ENCODE measurements at places on chromosomes 4 and X.

- no peak for DNase-seq
Observed at GRCh38 chrX:96464880-96465558, 219.6 kb upstream of the DIAPH2 start.

- no peak for DNase-seq
Observed at GRCh38 chr4:80070880-80071603, 2.0 kb downstream of the ANTXR2 start.

- DNase-seq, result no peak
Observed at GRCh38 chr4:182895791-182896292, 21.3 kb downstream of the DCTD start.

DNA sequence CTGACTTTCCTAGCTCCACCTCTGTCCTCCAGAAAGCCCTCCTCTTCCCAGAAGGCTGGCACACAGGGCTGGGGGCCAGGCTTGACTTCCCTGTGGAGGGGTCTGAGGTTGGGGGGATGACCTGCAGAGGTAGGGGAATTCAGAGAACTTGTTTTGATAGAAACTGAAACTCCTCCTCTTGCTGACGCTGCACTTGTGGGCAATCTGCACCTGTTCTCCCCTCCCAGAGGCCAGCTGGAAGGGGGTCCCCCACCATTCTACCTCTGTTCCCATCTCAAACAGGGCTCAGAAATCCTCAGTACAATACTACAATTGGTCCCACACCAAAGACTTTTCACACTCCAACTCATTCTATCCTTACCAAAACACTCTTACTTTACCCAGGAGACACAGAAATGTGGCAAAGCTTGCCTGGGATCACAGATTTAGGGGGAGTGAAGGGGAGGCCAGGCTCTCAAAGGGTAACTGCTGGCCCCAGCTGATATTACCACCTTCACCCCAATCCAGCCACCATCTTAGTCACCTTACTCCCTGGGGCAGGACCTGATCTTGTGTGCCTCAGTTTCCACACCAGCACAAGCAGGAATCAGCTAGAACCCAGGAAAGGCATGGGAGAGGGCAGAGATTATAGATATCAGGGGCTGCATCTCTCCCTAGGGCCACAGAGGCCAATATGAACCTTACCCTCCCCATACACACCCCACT is 18.5 kb downstream of the OTUD5 start:
- DNase-seq, result no peak

DNA sequence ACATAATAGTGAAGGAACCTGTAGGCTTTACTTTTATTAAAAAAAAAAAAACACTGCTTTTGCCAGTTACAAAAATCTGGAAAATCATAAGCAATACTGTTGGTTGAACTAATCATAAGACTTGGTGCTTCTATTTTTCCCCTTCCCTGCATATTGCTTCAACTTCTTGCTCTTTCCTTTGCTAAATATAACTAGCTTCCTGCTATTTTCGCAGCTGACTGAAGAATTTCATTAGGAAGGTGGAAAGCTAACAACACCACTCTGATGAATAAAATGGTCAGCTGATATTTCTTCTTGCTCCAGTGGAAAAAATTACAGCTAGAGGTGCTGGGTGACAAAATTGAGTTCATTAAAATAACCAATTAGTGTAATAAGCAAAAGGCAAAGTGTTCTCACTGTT is 39.3 kb downstream of the MEPE start:
- DNase-seq, result no peak

GRCh38 chr4:183398298-183399125 is 45.9 kb upstream of the CDKN2AIP start:
- no peak for DNase-seq

DNA sequence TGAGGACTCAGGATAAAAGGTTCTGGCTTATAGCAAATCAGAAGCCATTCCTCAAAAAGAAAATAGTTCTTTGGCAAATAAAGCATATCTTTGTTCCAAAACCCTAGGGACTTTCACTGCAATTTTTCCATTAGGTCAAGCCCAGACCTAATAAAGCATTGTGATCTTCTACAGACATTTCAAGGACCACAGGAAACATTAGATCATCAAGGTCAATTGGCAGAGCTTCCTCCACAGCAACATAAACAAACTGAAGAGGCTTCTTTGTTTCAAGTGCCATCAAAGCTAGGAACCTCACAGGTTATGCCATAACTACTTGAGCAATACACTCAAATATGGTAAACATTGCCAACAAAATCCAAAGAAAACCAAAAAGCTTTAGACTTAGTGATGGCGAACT is 144.9 kb downstream of the ANXA5 start:
- DNase-seq, result no peak

- DNase-seq, result no peak
Observed at GRCh38 chrX:21715825-21716224, 42.1 kb downstream of the SMPX start.

- DNase-seq, result no peak
Observed at GRCh38 chr4:79338148-79338547, 12.3 kb upstream of the NAA11 start.

DNA sequence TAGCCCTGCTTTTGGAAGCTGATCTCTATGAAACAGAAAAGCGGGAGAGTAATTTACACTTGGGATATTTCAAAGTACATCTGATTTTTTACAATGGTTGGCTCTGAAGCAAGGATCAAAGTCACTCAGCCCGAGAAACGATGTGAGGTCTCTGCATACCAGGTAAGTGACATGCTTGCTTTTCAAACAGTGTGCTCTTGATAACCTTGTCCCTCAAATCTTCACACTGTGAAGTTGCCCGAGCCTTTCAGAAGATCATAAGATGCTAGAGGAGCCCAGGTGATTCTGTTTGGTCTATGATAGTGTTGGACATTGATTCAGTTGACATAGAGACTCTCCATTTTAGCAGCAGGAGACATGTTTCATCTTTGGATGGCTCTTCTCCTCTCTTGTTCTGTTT is 47.1 kb upstream of the KLHL34 start:
- no peak for DNase-seq

DNA sequence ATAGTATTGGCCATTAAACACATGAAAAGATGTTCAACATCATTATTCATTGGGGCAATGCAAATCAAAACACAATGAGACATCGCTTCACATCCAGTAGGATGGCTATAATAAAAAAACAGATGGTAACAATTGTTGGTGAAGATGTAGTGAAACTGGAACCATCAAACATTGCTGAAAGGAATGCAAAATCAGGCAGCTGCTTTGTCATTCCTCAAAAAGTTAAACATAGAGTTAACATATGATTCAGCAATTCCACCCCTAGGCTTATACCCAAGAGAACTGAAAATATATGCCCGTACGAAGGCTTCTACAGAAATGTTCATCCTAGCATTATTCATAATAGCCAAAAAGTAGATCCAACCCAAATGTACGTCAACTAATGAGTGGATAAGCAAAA is 144.0 kb upstream of the NAP1L5 start:
- no peak for DNase-seq

- no peak for DNase-seq
Observed at GRCh38 chr4:112916868-112917267, 132.6 kb upstream of the ANK2 start.

- DNase-seq, result no peak
Observed at GRCh38 chr4:20983763-20984575, 283.7 kb downstream of the PACRGL start.

GRCh38 chrX:97119474-97120109 is 235.9 kb downstream of the RPA4 start:
- no peak for DNase-seq

- DNase-seq, result no peak
Observed at GRCh38 chrX:66035667-66036066, 4.2 kb downstream of the VSIG4 start.

GRCh38 chr4:147430111-147430510 is 50.8 kb upstream of the EDNRA start:
- no peak for DNase-seq

DNA sequence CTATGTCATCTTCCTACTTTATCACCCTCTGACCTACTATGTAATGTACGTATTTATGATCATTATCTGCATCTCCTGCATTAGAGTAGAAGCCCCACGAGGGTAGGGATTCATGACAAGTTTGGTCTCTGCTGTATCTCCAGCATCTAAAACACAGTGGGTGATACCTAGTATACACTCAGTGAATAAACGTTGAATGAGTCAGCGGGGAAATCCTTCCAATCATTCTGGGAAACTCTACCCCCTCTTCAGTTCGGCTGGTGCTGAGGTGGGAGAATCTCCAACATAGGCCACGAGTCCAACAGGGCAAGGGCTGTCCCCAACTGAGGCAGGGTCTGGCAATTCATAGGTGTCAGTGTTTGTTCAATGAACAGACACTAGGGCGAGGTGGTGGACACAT is 74.4 kb upstream of the EFNB1 start:
- no peak for DNase-seq

- no peak for DNase-seq
Observed at GRCh38 chr4:31365006-31365690, 645.0 kb downstream of the PCDH7 start.

DNA sequence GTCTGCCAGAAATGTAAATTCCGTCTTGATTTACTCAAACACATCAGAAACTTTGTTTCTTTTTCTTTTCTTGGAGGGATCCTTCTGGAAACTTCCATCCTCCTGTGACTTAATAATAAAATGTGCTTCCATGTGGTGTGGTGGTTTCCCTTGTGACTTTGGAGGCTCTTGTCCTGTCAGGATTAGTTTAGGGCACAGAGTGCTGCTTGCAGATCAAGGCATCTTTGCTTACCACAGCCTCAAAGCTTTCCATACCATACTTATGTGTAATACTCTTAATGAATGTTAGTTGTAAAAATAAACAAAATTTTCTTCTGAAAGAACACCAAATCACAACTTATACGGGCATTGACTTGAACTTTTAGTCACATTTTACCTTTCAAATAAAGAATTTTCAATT is 27.4 kb downstream of the GBA3 start:
- DNase-seq, result no peak

GRCh38 chrX:41090568-41091238 is 5.5 kb downstream of the USP9X start:
- no peak for DNase-seq

DNA sequence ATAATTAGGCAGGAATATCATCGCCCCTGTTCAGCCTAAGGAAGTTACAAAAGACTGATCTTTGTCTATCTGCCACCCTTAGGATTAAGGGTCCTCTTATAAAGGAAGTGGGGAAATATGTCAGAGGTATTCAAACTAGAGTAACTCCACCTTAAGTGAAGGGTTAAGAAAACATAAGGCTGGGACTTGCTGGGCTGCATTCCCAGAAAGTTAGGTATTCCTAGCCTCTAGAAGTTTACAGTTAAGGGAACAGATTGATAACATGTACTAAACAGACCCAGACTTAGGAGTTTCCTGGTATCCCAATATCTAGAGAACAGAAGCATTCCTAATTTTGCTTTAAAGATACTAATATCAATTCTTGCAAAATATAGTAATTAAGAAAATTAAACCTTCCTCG is 6.0 kb downstream of the CXCL2 start:
- no peak for DNase-seq

Measured in cerebellar nuclear complex (tissue), 1 donor.